ENCODE measurements at places on chromosomes 5 and 9.

GRCh38 chr5:95928724-95929253 is 32.9 kb downstream of the ELL2 start:
- no peak for DNase-seq

DNA sequence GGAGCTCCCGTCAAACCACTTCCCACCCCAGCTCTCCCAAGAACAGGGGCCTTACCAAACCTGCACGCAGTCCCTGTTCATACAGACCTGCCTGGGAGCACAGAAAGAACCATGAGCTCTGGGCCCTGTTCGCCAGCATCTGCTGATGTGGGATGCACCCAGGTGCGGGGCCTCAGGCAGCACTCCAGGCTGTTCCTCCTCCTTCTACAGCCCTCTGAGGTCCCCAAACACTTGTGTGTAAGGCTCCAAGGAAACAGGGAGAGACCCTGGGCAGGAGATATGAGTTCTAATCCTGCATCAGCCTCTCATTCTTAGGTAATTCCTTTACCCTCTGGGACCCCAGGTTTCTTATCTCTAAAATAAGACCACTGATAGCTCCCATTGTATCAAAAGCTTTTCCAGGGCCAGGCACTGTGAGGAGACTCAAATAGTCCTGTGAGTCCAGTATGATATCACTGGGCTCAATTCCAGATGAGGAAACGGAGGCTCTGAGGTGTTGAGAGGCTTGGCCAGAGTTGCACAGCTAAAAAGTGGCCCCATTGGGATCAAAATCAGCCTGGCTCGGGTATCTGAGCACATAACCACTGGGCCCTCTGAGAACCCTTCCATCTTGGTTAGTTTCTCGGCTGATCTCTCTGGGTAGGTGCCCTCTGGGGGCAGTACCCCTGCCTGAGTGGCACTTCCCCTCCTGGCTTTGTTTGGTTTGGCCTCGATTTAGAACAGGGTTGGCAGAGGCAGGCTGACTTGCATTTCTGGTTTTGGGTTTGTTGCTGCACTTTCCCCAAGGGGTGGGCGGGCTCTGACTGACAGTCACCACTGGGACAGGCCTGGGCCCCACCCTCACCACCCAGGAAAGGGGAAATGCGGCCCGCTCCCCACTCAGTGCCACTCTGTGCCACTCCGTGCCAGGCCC is 116.8 kb downstream of the RGS3 start:
- DNase-seq = no peak

DNA sequence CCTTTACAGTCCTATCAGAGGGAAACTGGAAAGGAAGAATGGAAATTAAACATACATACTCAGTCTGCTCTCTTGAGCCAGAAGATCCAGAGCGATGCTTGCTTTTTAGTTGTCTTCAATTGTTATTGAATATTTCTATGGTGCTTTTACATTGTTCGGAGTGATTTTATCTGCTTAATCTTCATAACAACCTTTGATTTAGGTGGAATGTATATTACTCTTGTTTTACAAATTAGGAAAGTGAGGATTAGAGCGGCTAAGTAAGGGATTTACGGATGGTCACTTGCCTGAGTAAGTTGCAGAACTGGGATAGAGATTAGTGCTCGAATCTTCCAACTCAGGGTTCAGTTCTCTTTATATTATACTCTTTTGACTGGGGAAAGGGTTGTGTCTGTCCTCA is 69.1 kb downstream of the PBX3 start:
- DNase-seq = no peak

DNA sequence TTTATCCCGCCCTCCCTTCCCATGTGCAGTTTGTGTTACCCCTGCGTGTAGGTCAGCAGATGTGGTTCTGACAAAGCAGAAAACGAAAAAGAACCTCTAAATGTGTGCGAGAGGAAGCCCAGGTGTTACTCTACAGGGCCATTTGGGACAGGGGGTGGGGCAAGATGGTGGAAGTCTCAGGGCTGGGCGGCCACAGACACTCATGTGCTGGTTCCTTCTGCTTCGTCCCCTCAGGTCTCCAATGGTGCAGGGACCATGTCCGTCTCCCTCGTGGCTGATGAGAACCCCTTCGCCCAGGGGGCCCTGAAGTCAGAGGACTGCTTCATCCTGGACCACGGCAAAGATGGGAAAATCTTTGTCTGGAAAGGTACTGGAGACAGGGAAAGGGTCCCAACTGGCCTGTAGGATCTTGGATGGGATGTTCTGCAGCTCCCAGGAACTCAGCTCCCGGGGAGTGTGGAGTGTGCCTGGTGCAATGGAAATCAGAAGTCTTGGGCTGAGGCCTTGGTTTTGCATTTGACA is 49.0 kb downstream of the GSN start:
- DNase-seq = no peak

- DNase-seq = no peak
These were observed 55.5 kb upstream of the STC2 start for GRCh38 chr5:173383711-173384110.

- no peak for DNase-seq
These were observed 216.3 kb downstream of the CETN3 start for GRCh38 chr5:90193185-90193822.

GRCh38 chr9:105333076-105333475 is 88.6 kb downstream of the SLC44A1 start:
- no peak for DNase-seq

DNA sequence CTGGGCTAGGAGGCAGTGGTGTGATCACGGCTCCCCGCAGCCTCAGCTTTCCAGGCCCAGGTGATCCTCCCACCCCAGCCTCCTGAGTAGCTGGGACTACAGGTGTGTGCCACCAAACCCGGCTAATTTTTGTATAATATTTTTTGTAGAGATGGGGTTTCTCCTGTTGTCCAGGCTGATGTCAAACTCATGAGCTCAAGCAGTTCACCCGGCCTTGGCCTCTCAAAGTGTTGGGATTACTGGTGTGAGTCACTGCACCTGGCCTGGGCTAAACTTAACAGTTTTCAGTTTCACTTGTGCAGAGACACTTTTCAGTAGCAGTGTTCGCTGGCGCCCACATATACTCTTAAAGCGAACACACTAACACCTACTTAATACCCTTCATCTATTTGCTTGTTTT is 205.6 kb upstream of the ZNF608 start:
- DNase-seq = no peak

DNA sequence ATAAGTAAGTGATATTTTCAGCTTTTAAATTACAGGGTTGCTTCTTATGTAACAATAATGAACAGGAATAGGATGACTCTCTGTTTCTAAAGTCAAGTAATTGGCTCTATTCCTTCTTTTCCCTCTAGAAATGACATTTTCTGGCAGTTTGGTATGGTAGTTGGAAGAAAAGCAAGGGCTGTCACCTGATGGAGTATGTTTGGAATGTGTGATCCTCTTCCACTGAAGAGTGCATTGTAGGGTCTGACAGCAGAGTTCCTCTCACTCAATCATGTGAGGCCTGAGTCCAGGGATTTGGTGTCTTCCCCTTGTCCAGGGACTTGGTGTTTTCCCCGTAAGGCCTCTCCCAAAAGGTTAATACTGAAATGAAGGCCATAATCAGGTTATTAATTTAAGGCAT is 233.8 kb upstream of the FBXL7 start:
- DNase-seq = no peak

GRCh38 chr5:122076050-122076461 is 2.0 kb downstream of the LOX start:
- DNase-seq = no peak

- DNase-seq = no peak
These were observed 236.9 kb downstream of the GLIS3 start for GRCh38 chr9:4062966-4063365.

- DNase-seq = no peak
These were observed 55.6 kb downstream of the S1PR3 start for GRCh38 chr9:89046832-89047231.

GRCh38 chr5:56561-57290 is 35.2 kb upstream of the PLEKHG4B start:
- peak; percentile 10 for DNase-seq

- DNase-seq = peak; percentile 78
These were observed 125.9 kb downstream of the RGS3 start for GRCh38 chr9:113589407-113589806.

DNA sequence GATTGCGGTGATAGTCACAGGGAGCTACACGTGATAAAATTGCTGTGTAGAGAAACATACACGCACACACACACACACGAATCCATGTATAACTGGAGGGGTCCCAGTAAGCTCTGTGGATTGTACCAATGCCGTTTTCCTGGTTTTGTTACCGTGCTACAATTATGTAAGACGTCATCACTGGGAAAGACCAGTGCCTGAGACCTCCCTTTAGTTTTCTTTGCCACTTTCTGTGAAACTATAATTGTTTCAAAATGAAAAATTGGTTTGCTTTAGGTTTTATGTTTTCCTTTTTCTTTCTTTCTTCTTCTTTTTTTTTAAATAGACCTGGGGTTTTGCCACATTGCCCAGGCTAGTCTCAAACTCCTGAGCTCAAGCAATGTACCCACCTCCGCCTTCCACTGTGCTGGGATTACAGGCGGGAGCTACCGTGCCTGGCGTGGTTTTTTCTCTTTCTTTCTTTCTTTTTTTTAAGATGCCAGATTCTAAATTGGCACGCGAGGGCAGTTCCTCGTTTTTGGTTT is 21.3 kb downstream of the OR2V2 start:
- no peak for DNase-seq

DNA sequence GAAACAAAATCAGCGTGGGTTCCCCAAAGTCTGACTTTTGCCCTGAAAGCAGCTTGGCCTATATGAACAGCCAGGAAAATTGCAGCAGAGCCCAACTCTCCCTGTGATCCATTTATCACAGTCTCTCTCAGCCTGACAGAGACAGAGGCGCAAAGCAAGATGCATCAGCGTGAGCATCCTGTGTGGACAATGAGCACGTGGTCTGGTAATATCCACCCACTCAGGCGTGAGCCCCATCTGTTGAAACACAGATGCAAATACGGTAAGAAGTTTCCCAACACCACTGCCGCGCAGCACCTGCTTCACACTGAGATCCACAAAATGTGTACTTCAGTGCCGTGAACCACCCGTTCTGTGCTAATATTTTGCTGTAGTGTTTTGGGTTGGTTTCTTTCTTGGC is 114.6 kb downstream of the MRPL36 start:
- no peak for DNase-seq

DNA sequence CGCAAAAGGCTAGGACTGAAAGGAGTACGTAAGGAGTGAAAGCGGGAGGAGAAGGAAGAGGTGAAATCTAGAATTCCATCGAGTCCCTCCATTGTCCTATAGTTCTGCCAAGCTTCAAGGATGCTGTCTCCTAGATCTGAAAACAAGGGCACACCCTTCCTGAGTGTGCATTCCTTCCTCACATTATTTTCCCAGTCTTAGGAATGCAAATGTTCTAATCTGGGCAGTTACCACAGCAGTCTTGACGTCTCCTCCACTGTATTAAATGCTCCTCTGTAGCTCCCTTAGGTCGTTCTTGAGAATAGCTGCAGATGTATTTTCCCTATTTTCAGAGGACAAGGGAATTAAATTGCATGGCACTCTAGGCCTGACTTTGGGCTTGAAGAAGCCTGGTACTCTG is 127.6 kb downstream of the SLIT3 start:
- DNase-seq = no peak

All from kidney capillary endothelial cell (primary cell).